Muscle of leg (tissue), 16 donors: ENCODE measurements at places on chromosomes 5 and 9. TPM values are rescaled to one million over a fixed set of nuclear protein-coding genes. Genes with fewer than 3 reads are reported as not detected.

GRCh38 chr5:179901915-179902762 lies 5.6 kb downstream of the TBC1D9B start:
- DNase-seq, result no peak

- DNase-seq, result no peak
Measured at GRCh38 chr5:58775701-58776262, 192.9 kb downstream of the RAB3C start.

- DNase-seq, result no peak
Measured at GRCh38 chr5:95652849-95653248, 6.3 kb downstream of the RFESD start.

GRCh38 chr5:72347801-72348308 lies 27.7 kb downstream of the PTCD2 start:
- no peak for DNase-seq

DNA sequence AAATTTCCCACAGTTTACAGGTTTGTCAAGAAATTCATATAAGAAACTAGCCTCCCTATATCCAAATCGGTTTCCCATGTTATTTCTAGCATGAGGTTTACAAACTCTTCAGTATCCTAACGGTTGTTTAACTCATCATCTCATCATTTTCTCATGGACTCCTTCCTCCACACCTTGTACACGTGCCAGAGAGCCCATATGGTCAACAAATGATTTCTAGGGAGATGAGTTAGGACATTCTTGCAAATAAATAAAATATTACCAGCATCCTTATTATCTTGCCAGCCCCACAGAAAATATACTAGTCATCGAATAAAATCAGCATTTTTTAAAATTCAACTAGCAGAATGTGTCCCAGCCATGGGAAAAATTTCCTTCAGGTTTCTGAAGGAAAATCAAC lies 285.2 kb downstream of the EBF1 start:
- peak; percentile 91 for DNase-seq

- no peak for DNase-seq
Measured at GRCh38 chr5:103840600-103840999, 278.0 kb upstream of the NUDT12 start.

GRCh38 chr9:34375901-34376595 lies 650 bp downstream of the MYORG start:
- peak; percentile 67 for DNase-seq

PDLIM4 gene
- 29.7 TPM for total RNA-seq

VLDLR gene
- total RNA-seq, result 18.9 TPM
